ENCODE measurements at places on chromosomes 1 and 21.

DNA sequence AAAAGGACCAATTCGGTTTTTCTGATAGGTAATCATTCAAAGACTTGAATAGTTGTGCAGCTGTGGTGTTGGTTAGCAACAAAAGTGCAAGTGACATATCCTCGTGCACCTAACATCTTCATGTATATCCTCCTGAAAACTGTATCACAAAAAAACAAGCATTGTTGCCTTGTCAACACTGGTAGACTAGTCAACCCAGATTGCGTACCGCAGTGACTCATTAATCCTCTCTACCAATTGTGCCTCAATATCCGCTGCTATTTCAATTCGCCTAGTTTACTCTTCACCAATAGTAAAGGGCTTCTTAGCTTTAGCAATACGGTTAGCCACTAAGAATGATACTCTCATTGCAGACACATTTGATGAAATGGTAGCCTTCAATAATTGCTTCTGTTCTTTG lies 3.5 kb downstream of the HHAT start:
- DNase-seq, result no peak

- DNase-seq, result no peak
Observed at GRCh38 chr1:210598135-210598652, 269.5 kb downstream of the HHAT start.

DNA sequence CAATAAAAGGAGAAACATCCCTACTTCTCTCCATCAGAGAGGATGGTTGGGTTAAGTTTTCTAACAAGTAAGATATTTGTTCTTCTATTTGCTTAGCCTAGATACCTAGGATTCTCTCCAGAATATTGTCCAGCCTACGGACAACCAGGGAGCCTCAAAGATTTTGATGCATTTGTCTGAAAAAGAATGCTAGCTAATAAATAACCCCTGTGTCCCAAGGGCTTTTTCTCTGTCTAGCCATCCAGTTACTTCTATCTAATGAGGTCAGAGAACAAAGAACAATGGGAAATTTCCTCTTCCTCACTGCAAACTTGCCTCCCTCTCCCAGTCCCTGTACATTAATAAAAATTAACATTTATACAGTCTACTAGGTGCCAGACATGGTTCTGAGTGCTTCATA lies 810 bp downstream of the RGS5 start:
- DNase-seq, result no peak

DNA sequence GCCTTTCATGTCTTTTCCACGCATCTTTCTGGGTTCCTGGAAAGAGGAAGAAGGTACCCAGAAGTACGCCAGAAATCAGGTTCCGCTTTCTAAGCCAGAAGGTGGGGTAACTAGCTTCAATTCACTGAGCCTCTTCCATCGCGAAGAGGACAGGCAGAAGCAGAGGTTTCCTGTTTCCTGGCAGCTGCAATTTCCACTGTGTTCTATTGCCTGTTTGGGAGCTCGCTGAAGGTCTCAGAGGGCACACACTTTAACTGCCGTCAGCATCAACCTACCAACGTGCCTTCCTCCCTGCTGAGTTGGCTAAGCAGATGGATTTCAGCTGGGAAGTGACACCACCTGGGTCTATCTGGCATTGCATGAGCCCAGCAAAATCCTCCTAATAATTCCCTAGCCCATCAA lies 10.0 kb downstream of the NCF2 start:
- no peak for DNase-seq

- no peak for DNase-seq
Observed at GRCh38 chr1:184419350-184420161, 32.7 kb downstream of the C1orf21 start.
